ENCODE measurements at places on chromosomes 1 and 21.
A peak's percentile ranks its signal among the peaks of the same experiment; 100 is the strongest.

- DNase-seq, result no peak
Observed at GRCh38 chr21:43191971-43192370, 23.2 kb downstream of the CRYAA start.

- no peak for DNase-seq
Observed at GRCh38 chr1:41428738-41429640, 55.5 kb downstream of the EDN2 start.

DNA sequence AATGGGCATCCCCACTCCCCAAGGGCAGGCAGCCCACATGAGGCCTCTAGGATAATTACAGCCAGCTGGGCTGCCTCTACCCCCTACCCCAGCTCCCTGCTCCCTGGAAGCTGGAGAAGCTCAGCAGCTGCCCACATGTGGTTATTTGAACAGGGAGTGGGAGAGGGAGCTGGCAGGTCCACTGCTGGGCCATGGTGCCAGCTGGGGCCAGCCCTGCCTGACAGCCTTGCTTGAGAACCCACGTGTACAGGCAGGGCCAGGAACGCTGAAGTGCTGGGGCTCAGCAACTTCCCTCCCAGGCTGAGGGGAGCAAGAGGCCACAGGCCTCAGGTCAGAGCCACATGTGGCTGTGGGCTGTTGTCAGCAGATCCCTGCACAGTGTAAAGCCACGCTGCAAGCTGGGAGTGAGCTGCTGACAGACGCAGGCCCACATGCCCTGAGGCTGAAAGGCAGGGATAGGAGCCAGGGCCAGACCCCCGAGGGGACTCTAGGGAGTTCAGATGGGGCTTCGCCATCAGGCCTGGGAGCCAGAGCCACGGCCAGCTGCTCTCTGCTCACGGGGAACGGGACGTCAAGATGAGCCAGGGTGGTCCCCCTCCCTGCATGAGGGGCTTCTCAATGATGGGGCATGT is 129.0 kb downstream of the SYF2 start:
- DNase-seq, result no peak

GRCh38 chr1:225483818-225484656 is 56.2 kb upstream of the LBR start:
- no peak for DNase-seq

- DNase-seq, result no peak
Observed at GRCh38 chr1:90730243-90731022, 13.3 kb upstream of the BARHL2 start.

DNA sequence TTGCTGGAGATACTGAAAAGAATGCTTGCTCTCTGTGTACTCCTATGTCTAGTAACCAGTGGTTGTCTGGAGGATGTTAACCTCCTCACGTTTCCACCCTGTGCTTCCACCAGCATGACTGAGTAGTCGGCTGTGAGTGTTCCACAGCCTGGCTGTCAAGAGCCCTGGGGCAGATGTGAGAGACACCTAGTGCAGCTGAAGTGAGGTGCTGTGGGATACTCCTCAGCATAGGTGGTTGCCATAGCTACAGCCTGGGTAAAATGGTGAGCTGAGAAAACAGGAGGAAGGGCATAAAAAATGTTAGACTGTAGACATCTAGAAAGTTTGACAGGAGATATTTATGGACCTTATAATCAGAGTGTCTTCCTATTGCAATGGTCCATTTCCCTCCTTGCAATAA is 15.8 kb downstream of the IVL start:
- DNase-seq, result no peak

DNA sequence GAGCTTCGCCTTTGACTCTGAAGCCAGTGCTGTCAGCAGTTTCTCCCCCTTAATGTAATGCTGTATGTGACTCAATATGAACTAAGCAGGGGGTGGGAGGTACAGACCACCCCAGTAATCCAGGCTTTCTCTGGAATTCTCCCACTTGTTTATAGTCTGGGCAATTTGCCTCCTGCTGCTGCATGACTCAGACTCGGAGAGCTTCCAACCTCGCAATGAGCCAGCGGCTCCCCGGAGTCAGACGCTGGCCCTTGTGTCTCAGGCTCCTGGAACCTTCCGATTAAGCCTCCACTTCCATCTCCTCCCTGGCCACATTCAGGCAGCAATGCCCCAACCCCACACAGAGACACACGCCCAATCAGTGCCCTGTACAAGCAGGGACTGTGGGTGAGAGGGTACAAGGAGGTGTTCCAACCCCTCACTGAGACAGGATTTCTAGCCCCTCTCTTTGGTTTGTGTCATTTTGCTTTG is 471.7 kb upstream of the VAMP3 start:
- peak; percentile 26 for DNase-seq

DNA sequence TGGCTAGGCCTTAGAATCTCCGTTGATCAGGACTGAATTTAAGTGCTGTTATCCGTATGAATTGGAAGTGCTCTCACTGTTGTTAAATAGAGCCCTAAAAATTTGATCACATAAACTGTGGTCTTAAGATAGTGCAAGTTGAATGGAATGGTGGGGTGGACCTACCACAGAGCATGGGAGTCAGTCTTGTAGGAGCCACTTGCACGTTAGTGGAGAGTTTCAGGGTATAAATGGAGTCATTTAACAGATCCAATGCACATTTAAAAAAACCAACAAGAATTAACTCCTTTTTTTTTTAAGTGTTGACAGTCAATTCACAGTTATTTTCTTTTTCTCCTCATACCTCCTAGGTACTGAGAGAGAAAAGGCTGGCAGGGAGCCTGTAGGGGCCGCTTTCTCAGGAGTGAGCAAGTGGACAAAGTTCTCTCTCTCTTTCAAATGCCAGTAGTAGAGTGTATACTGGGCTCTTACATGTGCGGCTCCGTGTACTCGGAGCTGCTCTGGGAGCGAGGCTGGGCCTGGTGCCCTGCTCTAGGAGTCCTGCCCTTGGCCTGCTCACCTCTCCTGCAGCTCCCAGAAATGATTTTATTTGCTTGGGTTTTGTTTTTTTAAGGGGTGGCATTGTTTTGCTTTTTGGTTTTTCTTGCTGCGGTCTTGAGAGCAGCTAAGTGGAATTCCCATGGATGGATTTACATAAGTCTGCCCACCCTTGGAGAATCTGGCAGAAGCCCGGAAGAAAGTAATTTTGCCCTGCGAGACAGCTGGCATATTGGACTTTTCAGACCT is 91.3 kb downstream of the ATP5PO start:
- no peak for DNase-seq

DNA sequence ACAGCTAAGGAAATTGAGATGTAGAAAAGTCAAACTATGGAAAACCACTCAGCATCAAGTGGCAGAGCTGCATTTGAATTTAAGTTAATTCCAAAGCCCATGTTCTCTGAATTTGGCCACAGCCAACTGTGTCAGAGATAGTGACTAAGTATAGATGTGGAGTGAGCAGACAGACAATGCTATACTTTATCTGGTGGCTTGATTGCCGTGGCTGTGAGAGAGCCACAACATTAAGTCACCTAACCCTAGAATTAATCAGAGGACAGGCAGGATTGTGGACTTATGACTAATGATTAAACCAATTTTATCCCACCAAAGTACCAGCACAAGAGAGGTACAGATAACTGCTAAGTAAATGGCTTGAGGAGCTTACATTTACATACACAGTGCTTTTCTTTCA is 209.8 kb downstream of the TPR start:
- DNase-seq, result no peak

DNA sequence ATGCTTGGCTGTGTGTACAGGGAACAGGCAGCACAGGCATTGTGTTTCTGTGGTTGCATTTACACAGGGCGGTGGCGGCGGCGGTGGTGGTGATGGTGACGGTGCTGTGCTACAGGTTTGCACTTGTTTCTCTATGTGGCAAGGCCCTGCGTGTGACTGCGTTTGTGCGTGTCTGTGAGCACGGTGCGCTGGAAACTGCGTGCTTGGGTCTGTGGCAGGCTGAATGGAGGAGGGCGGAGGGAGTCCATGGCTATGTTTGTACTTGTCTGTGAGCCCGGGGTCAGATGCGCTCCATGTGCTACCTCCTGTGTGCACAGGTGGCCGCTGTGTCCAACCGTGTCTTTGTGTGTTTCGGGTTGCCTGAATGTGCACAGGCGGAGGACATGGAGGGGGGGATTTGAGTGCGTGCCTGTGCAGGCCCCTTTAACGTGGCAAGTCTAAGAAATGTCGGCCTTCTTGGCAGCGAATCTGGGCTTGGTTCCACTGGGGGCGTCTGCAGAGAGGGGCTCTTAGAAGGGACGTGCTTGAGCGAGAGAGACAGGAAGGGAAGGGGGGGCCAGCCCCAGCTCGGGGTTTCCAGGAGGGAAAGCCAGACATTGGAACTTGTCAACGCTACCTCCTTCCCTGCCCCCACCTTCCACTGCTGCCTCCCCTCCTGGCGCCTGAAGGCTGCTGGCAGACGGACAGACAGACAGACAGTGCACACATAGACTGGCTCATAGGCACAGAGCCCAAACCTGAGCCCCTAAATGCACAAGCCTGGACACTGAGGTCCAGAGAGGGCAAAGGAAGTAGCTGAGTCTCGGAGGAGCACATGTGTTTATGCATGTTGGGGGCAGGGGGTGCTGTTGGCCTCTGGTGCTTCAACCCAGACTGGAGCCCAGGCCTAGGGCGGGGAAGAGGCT is 32.7 kb upstream of the WASF2 start:
- peak; percentile 43 for DNase-seq

- DNase-seq, result no peak
Observed at GRCh38 chr1:20192364-20192763, 6.0 kb upstream of the PLA2G2C start.

GRCh38 chr1:156625436-156626078 is 6.3 kb downstream of the HAPLN2 start:
- DNase-seq, result peak; percentile 64

- DNase-seq, result no peak
Observed at GRCh38 chr1:171841931-171842761, 848 bp downstream of the DNM3 start.

GRCh38 chr1:36761113-36761512 is 273.2 kb downstream of the GRIK3 start:
- no peak for DNase-seq

DNA sequence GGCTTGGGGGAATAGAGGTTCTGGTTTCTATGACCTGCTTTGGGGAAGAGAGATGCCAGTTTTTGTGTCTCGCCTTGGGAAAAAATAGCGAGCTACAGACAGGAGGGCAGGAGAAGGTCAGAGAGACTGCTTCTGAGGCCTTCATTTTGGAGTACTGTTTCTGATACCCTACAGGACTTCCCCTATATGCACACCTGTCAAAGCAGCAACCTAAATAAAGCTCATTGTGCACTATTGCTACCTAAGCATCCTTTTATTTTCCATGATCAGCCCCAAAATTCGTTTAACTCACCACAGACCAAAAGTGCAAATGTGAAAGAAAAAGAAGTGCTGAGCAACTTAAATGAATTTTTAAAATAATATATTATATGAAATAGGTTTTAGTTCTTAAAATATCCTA is 145.6 kb upstream of the CHRM3 start:
- no peak for DNase-seq

DNA sequence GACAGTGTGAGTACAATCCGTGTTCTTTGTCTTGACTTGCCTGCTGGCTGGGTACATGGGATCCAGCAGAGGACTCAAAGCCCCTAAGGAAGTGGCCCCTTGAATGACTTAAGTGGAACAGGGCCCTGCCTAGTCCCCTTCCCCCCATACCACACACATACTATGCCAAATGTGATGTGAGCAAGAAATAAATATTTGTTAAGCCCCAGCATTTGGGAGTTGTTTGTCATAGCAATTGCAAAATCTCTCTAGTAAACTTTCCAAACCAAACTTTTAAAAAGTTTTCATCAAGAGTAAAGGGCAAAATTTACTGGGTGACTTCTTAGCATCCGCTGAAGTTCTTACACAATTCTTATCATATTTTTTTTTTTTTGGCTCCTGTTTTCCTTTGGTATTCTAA is 32.5 kb upstream of the CACHD1 start:
- DNase-seq, result no peak
